ENCODE measurements at places on chromosomes 2 and 18. TPM values are rescaled to one million over a fixed set of nuclear protein-coding genes. Genes with fewer than 3 reads are reported as not detected.

Gene IL36G
- total RNA-seq: not detected

Gene WDSUB1
- 8.9 TPM for total RNA-seq

Gene DNAH7
- 0.31 TPM for total RNA-seq

Gene SCN9A
- total RNA-seq: 0.33 TPM

Gene AQP12A
- total RNA-seq: not detected
